Stimulated activated CD8-positive, alpha-beta memory T cell treated with anti-CD3 and anti-CD28 coated beads, Interleukin-15, amount 100 ng/mL, for 4 hours (primary cell): ENCODE measurements at places on chromosomes 4 and X.

- DNase-seq, result peak; percentile 13
These were observed 22.1 kb downstream of the PIR start for GRCh38 chrX:15471028-15471427.

DNA sequence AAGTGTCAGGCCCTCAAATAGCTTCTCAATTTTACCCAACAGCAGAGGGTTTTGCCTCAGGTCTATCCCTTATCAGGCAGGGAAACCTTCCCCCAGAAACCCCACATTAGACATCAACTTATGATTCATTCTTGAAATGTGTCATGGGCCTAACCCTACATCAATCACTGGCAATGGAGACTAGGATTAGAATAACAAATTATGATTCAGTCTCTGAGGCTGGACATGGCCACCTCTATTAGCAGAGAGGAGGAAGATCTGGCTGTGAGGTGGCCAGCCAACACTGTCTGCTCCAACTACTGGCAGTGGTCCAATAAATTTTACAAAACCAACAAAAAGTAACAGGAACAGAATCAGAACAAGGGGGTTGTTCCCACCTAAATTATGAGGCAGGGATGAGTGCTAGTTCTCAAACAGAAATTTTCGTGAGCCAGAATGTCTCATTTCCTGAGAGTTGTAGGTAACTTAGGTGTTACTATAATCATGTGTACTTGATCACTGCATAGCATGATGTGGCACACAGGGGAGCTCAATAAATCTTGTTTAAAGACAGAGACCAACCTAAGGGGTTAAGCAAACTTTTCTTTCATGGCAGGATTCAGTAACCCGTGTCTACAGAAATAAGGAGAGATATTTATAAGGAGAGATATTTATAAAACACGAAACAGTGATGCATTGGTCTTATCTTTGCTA lies 126.8 kb downstream of the NFKB1 start:
- no peak for DNase-seq

- DNase-seq, result no peak
These were observed 53.3 kb downstream of the NBDY start for GRCh38 chrX:56782352-56782751.

- DNase-seq, result no peak
These were observed 28.9 kb downstream of the STARD8 start for GRCh38 chrX:68676335-68676734.

DNA sequence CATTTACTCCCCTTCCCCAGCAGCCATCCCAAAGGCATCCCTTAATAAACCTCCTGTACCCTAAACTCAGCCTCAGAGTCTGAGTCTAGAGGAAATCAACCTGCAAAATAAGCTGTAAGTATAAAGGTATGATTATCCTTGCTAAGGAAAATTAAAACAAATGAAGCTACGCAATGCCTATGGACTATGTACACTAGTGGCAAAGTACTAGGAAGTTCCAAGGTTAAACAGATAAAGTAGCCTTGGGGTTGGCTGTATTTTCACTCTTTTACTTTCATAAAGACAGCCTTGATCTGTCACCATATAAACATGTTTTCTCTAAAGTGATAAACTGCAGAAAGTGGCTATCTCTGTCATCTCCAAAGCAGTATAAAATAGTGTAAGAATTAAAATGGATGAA lies 35.9 kb downstream of the MAP3K15 start:
- DNase-seq, result no peak

GRCh38 chrX:37818031-37818430 lies 29.3 kb downstream of the DYNLT3 start:
- no peak for DNase-seq

DNA sequence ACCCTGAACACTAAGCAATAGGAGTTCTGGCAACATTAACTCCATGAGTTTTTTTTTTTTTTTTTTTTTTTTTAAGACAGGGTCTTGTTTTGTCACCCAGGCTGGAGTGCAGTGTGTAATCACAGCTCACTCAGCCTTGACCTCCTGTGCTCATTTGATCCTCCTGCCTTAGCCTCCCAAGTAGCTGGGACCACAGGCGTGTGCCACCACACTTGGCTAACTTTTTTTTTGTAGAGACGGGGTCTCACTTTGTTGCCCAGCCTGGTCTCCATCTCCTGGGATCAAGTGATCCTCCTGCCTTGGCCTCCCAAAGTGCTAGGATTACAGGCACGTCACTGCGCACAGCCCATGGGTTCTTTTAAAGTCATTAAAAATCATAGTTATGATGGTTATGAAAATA lies 5.1 kb downstream of the RHOH start:
- no peak for DNase-seq

GRCh38 chrX:133307094-133307493 lies 88.9 kb upstream of the TFDP3 start:
- no peak for DNase-seq

GRCh38 chr4:55615008-55615407 lies 21.1 kb downstream of the NMU start:
- DNase-seq, result no peak

GRCh38 chr4:148574911-148575310 lies 132.7 kb upstream of the NR3C2 start:
- DNase-seq, result no peak

GRCh38 chr4:83731609-83732008 lies 195.7 kb downstream of the GPAT3 start:
- no peak for DNase-seq

- no peak for DNase-seq
These were observed 982 bp downstream of the PDLIM5 start for GRCh38 chr4:94452476-94453371.

GRCh38 chrX:71612256-71612655 lies 6.1 kb downstream of the CXCR3 start:
- DNase-seq, result no peak

- no peak for DNase-seq
These were observed 11.5 kb downstream of the FBXW7 start for GRCh38 chr4:152524427-152524826.

GRCh38 chrX:45784590-45784989 lies 583.9 kb upstream of the DIPK2B start:
- no peak for DNase-seq

DNA sequence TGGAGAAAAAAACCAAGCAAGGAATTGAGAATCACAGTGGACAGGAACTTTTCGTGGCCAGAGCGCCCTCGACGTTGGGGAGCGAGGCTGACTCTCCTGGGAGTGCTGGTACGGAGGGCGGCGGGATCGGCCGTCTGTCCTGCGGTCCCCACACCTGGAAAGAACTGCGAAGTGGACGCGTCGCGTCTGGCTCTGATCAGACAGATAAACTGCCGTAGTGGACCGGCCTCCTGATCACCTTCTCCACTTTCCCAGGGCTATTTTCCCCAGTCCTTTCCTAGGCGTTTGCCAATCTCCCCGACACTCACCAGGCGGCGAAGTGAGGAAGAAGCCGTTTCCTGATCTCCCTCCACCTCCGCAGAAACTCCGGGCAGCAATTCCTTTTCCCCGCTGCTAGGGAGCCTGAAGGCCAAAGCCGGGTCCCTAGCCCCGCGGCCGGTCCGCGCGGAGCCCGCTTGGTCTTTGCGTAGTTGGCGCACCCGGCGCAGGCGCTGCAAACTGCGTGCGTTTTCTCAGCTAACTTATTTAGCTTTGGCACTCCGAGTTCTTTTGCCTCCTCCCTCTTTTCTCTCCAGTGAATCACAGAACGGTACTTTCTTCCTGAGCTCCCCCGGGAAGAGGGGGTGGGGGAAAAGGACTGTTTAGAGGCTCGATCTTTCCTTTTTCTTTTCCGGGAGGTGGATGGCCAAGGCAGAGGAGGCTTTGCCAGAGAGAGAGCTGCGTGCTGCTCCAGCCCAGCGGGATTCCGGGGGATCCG lies at the start of gene ARSJ:
Gene ARSJ (minus strand): TSS at position 500 of the 757 bp plus-strand sequence. CDS start 813 bp downstream, outside the sequence.
- DNase-seq, result no peak

DNA sequence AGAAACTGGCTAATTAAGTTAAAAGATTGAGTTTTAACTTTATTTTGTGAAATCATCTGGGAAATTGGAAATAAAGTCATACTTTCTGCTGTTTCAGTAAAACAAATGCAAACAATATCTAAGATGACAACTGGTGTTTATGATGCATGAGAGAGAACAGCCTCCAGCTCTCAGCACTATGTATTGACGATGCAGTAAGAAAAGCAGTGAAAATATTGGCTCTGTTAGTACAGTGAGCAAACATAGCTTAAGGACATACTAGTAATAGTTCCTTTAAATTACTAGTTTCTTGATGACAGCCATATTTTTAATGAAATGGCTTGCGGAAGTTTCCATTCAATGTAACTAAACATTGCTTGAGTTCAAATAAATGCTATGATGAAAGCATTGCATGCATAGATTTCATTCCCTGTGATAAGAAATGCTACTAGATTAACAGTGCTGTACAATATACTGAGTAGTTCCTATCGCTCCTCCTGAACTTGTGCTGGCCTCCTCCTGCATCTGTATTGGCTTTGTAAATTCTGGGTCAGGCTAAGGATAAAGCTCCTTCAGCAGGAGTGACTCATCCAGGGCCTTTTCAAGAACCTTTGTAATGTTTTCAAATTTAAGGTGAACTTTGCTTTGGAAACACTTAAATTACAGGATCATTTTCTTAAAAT lies 11.6 kb downstream of the ARHGAP24 start:
- no peak for DNase-seq

- DNase-seq, result no peak
These were observed 103.5 kb upstream of the PLAC1 start for GRCh38 chrX:134761788-134762187.

DNA sequence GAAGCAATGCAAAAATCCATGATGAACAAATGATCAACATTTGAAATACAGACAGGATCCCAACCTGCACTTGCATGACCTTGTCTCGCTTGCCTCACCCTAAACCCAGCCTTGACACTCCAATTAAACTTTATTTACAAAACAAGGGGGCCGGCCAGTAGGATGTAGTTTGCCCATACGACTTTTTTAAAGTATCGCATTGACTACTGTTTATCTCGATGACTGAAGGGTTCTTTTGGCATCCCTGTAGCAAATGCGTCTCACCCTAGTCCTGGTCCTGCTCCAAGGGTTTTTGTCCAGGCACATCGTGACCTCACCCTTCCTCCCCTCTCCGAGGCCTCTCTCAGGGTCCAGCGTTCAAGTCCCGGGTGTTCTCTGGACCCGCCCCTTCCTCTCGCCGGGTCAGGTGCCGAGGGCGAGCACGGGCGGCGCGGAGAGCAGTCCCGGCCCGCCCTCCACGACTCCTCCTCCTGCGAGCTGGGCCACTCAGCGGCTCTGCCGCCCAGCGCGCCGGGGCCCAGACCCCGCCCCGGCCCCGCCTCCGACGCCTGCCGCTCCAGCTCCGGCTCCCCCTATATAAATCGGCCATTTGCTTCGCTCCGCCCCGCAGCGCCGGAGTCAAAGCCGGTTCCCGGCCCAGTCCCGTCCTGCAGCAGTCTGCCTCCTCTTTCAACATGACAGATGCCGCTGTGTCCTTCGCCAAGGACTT lies at the start of gene SLC25A5:
Gene SLC25A5 (plus strand): TSS at position 603 of the 709 bp plus-strand sequence. CDS start 72 bp downstream, at position 675.
- peak; percentile 60 for DNase-seq

DNA sequence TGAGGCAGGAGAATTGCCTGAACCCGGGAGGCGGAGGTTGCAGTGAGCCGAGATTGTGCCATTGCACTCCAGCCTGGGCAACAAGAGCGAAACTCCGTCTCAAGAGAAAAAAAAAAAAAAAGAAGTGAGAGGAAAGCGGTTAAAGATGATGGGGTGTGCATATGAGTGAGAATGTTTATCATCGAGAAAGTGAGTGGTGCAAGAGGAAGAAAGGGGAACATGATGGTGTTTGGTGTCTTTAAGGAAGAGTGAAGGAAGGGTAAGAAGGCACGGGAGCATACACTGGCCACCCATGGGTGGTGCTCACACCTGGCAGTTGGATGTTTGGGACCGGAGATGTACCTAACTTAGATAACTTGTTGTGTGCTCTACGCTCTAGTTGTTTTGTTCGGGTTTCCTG lies 62.2 kb downstream of the STOX2 start:
- DNase-seq, result no peak

GRCh38 chr4:8409264-8410065 lies 31.1 kb downstream of the ACOX3 start:
- peak; percentile 43 for DNase-seq

DNA sequence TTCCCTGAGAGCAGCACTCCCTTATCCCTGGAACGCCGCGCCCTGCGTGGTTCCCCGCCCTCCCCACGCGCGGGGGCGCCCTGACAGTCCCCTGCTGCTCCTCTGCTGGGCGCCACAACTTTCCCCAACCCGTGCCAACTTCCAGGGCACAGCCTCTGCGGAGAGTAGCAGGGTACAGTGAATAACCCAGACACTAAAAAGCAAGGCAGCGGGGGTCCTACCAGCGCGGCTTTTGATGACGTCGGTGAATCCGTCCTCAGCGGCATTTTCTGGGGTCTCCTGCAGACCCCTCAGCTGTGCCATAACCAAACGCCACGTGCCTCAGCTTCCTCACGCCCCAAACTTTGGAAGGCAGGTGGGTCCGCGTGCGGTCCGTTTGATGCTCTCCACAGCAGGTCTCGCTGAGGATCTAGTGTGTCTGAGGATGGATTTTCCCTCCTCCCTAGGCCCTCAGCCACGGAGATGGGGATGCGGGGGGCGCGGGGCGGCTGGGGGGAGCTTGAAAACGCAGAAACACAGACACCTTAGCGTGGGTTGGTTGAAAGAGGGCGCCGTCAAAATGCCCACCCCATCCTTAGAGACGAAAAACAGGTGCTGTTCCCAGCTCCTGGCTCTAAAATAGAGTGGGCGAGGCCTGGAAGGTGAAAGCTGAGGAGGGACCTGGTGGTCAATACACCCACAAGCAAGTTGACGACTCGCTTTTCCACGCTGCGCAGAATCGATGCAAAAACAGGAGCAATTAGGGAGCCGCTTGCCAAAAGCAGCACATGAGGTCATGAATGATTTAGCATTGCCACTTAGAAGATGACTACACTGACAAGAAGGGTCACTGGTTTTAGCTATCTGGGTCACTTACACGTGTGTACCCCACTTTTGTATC lies 405.6 kb downstream of the FAM47A start:
- DNase-seq, result no peak

DNA sequence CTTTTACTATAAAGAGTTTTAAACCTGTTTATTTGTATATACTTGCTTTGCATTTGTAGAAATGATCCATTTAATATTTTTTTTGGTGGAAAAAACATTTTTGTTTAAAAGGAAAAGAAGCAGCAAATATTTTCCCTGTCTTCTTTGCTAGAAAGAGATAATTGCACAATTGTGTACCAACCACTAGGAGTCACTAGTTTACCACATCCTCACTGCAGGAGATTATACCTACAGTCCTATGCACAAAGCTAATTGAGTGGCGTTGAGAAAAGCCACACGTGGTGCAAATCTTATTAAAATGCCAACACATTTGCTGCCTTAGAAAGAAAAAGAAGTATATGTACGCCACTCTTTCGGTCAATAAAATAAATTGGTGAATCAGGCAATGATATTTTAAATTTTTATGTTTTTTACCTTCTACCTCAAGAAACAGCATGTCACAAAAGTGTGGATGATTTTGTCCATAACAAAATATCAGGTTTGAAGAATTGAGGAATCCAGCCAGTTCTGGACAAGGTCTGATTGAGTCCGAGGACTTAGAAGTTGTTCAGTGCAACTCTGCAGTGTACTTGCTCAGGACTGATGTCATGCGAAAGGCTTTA lies 102.9 kb downstream of the GRXCR1 start:
- DNase-seq, result no peak
